Inflammatory macrophage treated with lipopolysaccharide for 1 hour (primary cell): ENCODE measurements at places on chromosomes 5 and 9.
A peak's percentile ranks its signal among the peaks of the same experiment; 100 is the strongest.

- no peak for DNase-seq
Measured at GRCh38 chr9:18585996-18586395, 112.0 kb downstream of the ADAMTSL1 start.

DNA sequence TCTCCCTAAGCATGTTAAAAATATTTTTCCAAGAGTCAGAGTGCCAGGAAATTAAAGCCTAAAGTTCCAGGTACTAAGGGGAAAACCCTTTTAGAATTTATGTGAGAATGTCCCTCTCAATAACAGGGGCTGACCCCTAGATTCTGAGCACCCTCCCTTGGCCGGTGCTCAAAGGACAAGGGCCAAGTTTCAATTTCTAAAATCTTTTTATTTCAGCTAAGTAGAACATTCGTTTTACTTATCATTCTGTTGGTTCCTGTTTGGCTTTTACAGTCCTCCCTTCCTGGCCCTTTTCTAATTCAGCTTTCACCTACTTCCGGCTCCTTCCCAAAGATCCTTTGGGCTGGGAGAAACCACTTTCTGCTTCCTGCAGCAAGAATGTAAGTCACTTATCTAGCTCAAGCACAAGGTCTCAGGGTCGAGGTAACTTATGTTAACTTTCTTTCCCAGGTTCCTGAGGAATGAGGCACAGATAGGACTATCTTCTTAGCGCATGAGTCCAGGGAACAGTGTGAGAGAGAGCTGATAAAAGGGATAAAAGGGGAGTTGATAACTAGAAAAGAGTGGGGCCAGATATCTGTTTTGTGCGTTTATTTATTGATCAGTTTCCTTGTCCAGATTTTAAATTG lies 34.6 kb upstream of the F2RL2 start:
- DNase-seq: no peak

DNA sequence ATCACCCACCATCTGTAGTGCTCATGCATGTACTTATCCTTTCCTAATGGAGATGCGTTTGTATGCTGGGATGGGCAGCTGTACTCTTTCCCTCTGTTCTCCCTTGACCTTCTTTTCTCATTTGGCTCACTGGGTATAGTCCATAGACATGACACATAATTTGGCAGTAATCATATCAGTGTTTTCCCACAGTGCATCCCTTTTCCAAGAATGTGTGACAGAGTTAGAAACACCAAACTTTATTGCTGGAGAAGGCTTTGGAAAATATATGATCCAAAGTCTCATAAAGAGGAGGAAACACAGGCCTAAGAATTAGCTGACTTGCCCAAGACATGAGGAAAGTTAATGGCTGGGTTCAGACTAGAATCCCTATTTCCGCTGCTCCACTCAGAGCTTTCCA lies 1233.4 kb upstream of the DMAC1 start:
- DNase-seq: no peak

GRCh38 chr9:89478821-89479668 lies 18.9 kb downstream of the SEMA4D start:
- no peak for DNase-seq

GRCh38 chr9:111599092-111599954 lies at the start of gene PTGR1:
TSS of gene PTGR1 (minus strand) at chr9:111599647. CDS start at chr9:111597422, 2,225 bp downstream.
- peak; percentile 87 for DNase-seq

GRCh38 chr9:83937861-83938455 lies 16.7 kb upstream of the KIF27 start:
- DNase-seq: peak; percentile 94
